Omental fat pad (tissue), 4 donors: ENCODE measurements at places on chromosomes 3 and 15.

DNA sequence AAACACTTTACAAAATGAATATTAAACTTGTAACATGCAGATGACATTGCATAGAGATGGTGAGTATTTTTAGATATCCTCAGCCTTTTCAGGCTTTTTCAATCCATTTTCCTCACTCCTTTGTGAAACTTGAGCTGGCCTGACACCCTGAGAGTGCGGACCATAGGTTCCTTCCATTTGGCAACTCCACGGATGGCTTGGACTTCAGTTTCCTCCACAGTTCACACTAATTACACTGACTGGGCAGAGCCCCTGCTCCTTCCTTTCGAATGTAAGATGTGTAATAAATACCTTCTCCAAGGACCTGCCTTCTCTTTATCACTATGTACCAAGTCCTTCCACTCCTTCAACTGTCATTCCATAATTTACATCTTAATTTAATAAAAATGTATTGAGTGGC is 141.7 kb upstream of the LRIG1 start:
- DNase-seq: no peak

GRCh38 chr3:136334209-136334608 is 84.1 kb downstream of the PCCB start:
- no peak for DNase-seq

DNA sequence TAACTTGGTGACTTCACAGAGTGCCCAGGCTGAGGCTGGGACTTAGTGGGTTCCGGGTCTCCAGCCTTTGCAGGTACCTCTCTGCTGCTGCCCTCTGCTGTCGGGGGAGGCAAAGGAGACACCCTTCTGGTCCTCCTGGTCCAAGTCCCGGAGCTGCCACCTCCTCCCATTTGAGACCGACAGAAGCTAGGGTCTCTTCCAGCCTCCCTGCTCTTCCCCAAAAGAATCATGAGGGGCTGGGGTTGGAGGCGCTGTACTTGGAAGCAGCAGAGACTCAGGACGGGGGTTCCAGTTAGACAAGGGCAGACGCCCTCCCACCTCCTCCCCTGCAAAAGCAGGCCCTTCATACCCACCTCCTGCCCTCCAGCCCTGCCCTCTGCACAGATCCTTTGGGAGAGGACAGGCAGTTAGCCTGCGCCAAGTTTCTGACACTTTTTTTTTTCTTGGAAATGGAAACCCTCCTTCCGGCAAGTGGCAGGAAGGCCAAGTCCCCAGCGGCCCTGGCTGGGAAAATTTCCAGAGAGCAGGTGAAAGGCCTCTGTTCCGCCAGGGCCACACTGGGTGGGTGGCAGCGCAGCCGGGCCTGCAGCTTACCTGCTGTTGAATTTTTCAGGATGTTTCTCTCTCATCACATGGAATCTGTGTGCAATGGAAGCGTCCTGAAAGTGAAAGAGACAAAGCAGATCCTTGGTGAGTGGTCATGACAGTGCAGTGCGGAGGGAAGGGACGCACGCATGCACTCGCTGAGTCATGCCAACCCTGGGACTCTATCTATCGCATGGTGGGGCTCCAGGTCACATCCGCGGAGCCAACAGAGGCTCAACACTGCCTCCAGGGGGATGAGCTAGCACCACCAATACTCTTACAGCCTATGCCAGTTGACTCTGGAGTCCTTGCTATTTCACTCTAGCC is 119.9 kb downstream of the DGKG start:
- DNase-seq: peak; percentile 35

DNA sequence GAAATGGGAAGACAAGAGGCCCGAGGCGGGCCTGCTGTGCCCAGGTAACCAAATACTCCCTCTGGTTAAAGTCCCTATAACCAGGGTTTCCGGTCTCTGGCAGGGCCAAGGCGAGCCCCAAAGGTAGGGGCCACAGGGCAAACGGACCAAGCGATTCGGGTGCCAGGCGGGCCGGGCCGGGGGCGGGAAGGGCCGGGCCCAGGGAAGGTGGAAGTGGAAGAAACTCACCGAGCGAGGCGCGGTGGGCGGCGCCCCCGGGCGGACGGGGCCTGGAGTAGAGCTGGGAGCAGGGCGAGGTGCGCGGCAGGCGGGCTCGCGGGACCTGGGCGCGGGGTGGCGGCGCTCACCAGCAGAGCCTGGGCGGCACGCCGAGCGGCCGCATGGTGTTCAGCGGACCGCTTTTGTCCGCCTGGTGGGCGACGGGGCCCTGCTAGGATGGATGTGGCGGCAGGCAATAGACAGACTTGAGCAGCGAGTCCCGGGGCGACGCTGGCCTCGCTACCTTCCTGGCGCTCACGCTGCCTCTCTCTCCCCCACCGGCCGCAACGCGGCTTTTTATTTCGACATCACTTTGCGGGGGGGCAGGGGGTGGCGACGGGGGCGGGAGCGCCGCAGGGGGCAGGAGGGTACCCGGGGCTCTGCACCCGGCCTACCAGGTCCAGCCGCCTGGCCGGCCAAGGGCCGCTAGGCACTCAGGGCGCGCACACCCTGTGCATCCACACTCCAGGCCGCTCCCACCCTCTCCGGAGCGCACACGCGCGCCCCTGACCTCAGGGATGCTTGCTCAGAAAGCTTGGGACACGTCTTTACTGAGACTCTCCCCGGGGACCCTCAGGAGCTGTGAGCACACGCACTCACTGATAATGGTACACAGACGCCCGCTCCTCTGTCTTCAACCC is at the start of gene GATA2:
Gene GATA2, minus strand, starts transcription at position 531 of the 899 bp plus-strand sequence. CDS start 6,170 bp downstream, outside the sequence.
- no peak for DNase-seq

- no peak for DNase-seq
Measured at GRCh38 chr3:174333640-174334039, 525.5 kb upstream of the NAALADL2 start.

DNA sequence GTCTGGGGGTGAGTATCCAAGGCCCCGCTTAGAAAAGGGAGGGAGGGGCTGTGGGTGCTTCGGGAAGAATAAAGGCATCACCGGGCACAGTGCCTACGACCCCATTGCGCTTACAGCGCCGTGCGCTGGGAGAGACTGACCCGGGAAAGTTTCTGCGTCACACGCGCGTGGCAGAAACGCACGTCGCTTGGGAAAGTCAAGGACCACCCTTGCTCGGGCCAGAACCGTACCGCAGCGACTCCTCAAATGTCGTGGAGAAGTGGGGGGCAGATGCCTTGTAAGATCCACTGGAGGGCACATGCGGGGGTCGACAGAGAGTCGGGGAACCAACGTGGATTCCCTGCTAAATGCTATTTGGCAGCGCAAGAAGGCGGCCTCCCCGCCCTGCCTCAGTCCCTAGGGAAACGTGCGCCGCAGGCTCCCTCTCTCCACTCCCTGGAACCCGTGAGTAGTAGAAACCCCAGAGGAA is 2.4 kb downstream of the ADAMTS9 start:
- DNase-seq: no peak

DNA sequence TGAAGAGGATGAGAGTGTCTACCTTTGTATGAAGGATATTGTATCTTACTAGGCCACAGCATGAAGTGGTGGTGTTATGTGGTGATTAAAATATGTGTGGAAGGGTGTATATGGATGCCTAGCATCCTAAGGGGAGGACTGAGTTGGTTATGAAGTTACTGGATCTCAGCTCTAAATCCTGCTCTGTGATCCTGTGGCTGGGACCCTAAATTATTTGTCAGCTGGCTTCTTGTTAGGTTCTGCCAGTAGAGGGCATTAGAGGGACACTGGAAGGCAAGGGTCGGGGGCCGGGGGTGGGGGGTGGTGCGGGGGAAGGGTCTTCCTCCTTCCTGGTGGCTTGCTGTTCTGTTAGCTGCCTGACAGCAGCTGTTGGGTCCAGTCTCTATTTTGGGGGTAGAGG is 34.9 kb downstream of the MORF4L1 start:
- DNase-seq: no peak

GRCh38 chr15:58558777-58559176 is 127.0 kb downstream of the LIPC start:
- no peak for DNase-seq

GRCh38 chr15:85707519-85708338 is 87.0 kb downstream of the KLHL25 start:
- DNase-seq: no peak

- no peak for DNase-seq
Measured at GRCh38 chr3:32733631-32734229, 48.7 kb downstream of the CNOT10 start.

DNA sequence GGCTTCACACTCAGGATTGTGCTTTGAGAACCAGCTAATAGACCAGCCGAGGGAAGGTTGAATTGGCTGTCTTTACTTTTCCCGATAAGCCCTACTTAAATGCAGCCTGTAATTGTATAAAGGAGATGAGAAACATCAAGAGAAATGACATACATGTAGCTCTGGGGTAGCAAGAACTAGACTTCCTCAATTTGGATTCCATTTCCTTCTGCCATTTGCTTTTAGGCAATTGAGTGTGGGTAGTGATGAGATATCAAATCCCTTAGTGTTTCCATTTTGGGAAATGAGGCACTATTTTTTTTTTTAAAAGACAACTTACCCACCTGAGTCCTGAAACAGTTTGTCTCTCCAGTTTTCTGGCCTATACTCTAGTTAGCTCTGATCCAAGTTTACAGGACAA is 2.2 kb downstream of the INAFM2 start:
- DNase-seq: no peak

DNA sequence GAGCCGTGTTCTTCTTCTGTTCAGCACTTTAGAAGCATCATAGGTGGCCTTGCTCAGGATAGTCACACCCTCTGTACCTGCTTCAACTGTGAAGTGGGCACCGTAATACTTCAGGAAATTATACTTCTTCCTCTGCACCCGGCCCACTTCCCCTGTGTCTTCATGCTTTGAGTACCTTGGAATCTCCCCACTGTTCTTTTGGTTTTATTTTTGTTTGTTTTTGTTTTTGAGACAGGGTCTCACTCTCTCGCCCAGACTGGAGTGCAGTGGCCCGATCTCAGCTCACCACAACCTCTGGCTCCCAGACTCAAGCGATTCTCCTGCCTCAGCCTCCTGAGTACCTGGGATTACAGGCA is 1.7 kb downstream of the P2RY14 start:
- DNase-seq: no peak

DNA sequence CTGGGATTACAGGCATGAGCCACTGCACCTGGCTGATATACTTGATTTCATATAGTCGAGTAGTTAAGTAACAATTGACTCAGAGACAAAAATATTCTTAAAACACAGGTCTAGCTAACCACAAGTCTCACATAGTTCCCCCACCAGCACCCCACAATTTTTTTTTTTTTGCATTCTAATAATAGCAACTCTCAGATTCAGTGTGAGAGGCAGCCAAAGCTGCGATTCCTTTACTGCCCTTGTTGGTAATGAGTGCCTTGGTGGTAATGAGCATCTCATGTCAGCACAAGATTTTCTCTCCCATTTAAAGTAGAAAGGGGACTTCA is 72.5 kb downstream of the WWTR1 start:
- DNase-seq: no peak

DNA sequence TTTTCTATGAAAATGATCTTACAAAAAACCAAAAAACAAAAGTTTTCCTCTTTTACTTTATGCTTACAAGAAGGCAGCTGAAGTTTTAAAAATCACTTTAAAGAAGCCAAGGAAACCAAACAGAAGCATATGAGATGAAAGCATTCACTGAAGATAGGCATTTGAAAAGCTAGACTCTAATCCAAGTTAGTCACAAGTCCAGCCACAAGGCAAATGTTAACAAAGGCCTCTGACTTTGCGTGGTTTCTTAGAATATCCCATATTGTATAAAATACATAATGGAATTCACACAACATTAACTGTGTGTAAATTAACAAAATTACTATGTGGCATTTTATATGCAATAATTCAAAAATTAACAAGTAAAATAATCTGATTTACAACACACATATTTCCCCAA is 17.7 kb downstream of the MRPL3 start:
- no peak for DNase-seq

GRCh38 chr3:114178770-114179368 is at the start of gene DRD3:
DRD3 (minus strand) TSS chr3:114179052; CDS start chr3:114171992, 7,060 bp downstream.
- no peak for DNase-seq

DNA sequence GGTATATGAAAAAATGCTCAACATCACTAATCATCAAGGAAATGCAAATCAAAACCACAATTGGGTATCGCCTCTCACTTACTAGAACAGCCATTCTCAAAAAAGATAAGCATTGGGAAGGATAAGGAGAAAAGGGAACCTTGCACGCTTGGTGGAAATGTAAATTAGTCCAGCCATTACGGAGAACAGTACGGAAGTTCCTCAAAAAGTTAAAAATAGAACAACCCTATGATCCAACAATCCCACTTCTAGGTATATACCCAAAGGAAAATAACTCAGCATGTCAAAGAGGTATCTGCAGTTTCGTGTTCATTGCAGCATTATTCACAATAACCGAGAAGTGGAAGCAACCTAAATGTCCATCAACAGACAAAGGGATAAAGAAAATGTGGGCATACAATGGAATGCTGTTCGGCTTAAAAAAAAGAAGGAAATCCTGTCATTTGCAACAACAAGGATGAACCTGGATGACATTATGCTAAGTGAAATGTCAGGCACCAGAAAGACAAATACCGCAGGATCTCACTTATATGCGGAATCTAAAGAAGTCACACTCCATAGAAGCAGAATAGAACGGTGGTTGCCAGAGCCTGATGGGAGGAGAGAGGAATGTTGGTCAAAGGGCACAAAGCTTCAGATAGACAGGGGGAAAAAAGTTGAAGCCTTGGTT is 11.7 kb upstream of the CMTM7 start:
- DNase-seq: no peak

DNA sequence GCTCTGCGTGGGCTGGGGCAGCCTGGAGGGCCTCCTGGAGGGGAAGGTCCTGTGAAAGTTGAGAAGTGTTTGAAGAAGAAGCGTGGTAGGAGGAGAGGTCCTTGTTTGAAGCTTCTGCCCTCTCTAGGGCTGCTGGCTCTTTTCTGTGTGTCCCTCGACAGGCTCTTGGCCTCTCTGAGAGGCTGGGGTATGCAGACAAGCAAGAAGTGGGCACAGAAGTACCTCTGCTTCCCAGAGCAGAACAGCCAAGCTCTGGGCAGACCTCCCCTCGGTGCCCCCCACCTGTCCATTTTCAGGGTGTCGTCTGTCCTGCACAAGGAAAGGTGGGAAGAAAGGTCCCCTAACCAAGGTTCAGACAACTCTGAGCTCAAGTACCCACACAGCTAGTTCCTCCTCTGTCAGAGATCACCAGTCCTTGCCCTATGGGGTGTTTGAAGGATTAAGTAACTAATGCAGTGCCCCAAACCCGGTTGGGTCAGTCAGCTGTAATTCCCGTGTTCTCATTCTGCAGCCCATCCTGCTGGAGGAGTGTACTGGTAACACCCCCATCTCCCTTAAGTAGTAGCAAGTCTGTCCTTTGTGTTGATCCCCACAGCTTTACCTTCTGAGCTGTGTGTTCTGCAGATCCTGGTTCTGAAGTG is 6.3 kb downstream of the CSK start:
- DNase-seq: no peak

DNA sequence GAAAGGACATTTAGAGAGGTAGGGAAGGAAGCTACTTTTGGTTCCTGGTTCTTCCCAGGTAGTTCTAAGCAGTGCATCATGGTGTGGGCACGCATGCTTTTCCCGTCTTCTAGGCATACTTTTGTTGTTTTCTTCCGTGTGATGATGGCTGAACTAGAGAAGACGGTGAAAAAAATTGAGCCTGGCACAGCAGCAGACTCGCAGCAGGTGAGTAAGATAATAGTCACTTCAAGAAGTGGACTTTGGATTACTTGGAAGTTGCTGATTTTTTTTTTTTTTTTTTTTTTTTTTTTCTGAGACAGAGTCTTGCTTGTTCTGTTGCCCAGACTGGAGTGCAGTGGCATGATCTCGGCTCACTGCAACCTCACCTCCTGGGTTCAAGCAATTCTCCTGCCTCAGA is 17.9 kb downstream of the FANCD2OS start:
- no peak for DNase-seq
